Stimulated activated CD4-positive, alpha-beta T cell treated with anti-CD3 and anti-CD28 coated beads, Interleukin-12 subunit alpha, Interleukin-12 subunit beta, amount 100 ng/mL, for 48 hours (primary cell): ENCODE measurements at places on chromosomes 3 and 15.

GRCh38 chr3:74372743-74373142 is 241.7 kb downstream of the CNTN3 start:
- DNase-seq = no peak

GRCh38 chr3:159245871-159246270 is 444.0 kb downstream of the MFSD1 start:
- no peak for DNase-seq

GRCh38 chr3:134846911-134847317 is 51.9 kb downstream of the EPHB1 start:
- no peak for DNase-seq

DNA sequence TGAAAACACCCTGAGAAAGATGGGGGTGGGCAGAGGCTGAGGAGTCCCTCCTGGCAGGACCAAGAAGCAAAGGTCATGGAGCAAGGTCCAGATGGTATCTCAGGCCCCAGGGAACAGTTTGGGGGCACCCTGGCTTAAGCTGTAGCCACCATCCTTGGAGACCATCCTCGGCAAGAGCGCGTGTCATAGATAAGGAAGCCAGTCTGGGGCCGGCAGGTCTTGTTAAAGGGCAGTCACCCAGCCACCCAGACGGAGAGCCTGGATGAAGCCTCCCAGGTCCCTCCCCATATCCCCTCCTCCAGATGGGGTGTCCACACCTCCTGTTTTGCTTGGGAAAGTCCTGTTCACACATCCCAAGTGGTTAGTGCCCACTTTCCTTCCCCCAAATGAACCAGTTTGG is 191.1 kb downstream of the KLF13 start:
- DNase-seq = no peak

- peak; percentile 30 for DNase-seq
Observed at GRCh38 chr3:192917028-192917403, 640 bp downstream of the MB21D2 start.

GRCh38 chr3:147119989-147120388 is 286.4 kb downstream of the ZIC4 start:
- no peak for DNase-seq

- no peak for DNase-seq
Observed at GRCh38 chr3:142787719-142788118, 63.9 kb downstream of the TRPC1 start.

- DNase-seq = no peak
Observed at GRCh38 chr3:141647562-141647915, 90.6 kb upstream of the RNF7 start.

- no peak for DNase-seq
Observed at GRCh38 chr3:159632128-159632527, 356.5 kb upstream of the IL12A start.

DNA sequence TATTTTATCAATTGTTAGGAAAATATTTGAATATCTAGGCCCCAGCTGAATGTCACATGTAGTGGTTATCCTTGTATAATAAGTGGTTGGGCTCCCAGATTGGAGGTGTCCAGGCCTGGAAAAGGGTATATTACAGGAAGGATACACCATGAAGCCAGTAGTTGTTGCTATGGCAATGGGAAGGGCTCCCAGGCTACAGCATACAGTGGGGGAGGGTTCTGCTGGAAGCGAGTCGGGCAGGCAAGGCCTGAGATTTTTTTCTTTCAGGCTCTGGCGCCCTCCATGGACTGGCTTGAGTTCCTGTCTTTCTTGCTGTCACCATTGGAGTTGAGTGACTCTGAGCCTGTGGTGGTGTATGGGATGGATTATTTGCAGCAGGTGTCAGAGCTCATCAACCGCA is 8.9 kb downstream of the ECE2 start:
- no peak for DNase-seq

- no peak for DNase-seq
Observed at GRCh38 chr3:30343067-30343831, 263.2 kb upstream of the TGFBR2 start.

GRCh38 chr3:147654827-147655226 is 245.7 kb downstream of the ZIC1 start:
- no peak for DNase-seq

DNA sequence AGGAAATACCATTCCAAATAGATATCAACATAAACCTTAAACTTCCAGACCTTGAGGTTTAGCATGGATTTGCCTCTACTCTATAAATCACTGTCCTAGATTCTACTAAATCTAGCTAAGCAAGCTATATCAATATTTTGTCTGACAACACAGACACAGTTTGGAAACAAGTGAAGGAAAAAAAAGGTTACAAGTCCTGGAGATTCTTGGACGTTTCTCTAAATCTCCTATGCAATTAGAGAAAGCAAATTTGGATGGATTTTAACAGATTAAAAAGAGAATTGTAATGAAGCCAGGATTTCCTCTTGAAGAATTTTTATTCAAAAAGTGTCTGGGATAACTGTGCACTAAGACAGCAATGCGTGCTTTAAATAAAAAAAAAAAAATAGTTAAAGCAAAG is 441.1 kb upstream of the DPH6 start:
- no peak for DNase-seq

GRCh38 chr3:107945417-107946094 is 145.3 kb downstream of the CD47 start:
- no peak for DNase-seq

DNA sequence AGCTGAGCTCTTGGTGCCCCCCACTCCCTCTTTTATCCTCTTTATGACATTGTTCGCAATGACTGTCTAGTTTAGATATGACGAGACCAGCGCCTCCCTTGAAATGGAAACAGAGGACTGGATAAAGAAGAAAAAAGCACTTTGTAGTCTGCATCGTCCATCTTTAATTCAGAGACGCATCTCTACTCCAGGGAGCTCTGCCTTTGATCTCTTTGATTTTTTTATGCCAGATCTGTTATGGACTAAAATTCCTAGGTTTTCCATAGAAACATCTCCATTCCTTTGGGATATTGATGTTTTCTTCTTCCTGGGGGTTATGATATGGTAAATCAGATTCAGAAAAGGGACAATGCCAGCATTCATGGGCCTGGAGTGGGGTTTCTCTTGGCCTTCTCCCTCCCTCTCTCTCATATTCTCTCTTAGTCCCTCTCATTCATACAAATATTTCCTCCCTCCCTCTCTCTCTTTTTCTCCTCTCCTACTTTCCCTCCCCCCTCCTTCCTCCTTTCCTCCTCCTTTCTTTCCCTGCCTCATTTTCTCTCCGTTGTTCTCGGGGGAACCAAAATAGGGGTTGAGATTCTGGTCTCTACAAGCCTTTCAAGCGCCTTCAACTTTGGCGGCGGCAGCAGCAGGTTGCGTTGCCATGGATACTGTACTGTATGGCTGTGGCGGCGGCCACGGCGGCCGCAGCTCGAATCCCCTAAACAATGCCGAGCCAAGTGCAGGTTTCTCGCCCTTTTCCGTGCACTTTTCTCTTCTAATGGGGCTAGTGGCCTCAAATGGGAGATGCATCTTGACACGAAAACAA is 45.5 kb downstream of the ZIC4 start:
- DNase-seq = no peak

DNA sequence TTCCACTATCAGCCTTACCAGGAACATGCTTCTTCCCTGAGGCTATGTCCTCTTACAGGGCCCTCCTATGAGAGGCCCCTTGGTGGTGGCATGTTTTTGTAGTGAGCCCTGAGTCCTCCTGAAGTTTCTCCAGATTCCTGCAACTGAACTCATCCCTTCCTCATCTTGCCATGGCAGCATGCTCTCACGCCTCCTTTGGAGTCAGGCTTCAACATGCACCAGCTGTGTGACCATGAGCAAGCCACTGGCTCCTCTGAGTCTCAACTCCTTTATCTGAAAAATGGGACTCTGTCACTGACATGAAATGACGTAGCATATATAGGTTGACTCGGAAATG is 216.3 kb upstream of the TLE3 start:
- DNase-seq = no peak

- no peak for DNase-seq
Observed at GRCh38 chr3:167950212-167950611, 145.5 kb downstream of the GOLIM4 start.

- DNase-seq = no peak
Observed at GRCh38 chr3:11212299-11212608, 58.0 kb downstream of the HRH1 start.

- DNase-seq = no peak
Observed at GRCh38 chr3:194532591-194532990, 45.8 kb upstream of the ATP13A3 start.

DNA sequence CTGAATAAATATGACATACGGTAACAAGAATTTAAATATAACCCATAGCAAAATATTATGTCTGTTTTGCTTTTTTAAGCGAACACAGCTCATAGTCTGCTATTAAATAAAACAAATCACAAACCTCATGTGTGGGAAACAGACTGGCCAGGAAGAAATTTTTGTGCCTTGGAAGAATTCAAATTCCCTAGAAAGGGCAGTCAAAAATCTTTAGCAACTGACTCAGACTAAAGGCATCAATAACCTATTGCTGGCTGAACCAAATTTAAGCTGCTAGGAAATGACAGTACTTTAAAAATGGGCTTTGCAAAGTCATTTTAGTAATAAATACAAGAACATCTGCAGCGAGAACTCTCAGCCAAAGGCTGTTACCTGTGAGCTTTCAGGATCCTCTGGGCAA is 151.4 kb downstream of the PLD1 start:
- no peak for DNase-seq

GRCh38 chr3:43995547-43996378 is 245.9 kb upstream of the TOPAZ1 start:
- no peak for DNase-seq

DNA sequence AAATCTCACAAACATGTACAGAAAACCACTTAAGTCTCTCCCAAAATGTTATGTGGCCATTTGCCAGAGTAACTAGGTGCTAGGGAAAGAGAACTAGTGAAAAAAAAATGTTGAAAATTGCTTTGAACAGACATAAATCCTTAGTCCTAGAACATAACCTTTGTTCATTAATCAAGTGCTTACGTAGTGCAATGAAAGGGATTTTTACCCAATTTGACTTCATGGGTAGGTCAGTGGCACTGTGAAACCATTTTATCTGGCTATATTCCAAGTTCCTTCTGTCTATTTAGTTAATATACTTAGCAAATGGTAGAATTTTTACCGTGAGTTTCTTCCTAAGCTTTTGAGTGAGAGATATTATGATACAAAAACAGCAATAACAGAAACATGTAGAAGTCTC is 209.4 kb downstream of the DIPK2A start:
- no peak for DNase-seq

DNA sequence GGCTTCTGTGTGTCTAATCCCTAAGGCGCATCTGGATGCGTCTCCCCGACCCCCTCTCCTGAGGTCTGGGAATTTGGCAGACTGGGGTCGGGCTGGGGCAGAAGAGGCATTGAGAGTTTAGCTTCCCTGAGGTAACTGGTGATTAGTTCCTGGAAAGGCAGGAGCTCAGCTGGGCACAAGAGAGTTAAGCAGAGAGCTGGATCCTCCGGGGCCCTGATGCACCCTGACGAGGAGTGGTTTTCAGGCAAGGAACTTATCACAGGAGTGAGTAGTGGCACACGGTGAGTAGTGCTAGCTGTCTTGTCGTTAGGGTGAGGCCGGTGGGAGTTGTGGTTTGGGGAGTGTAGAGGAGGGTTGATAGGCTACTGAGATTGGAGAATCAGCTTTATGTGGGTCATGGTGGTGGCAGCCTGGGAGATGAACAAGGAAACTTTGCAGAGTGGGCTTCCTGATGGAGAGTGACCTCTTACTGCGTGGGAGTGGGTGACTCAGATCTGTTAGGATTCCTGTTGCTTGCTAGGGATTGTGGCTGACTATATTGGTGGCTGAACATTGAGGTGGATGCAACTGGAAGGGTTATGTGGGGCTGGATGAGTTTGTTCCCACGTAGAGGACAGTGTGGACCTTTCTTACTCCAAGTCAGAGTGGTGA is 897 bp downstream of the RAD54L2 start:
- peak; percentile 48 for DNase-seq

DNA sequence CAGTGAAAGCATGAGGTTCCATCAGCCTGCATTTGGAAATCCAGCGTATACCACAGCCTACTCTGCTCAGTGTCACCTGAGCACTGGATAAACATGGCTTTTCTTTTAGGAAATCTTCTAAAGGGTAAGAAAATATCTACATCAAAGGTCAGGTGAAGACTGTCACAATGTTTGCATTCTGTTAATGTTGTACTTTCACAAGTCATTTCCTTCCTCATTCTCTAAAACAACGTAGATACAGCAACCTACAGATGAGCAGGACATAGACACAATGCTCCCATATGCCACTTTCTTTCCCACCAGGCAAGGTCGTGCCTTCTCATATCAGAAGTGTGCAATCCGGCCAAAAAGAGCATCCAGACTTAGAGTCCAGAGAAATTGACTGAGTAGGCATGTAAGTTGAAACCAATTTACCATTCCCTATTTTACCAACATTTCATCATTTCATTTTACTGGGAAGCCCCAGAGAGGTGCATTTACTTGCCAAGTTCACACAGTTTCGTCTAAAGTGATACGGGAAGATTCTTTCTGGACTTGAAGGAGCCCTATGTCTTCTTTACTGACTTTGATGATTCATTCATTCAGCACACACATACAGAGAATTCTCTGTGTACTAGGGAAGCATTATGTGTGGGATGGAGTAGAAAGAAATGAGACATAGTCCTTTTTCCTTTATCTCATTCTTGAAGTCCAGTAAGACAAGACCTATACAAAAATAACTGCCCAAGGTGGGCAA is 30.6 kb upstream of the LPP start:
- no peak for DNase-seq

GRCh38 chr3:35857004-35857403 is 217.7 kb downstream of the ARPP21 start:
- no peak for DNase-seq

DNA sequence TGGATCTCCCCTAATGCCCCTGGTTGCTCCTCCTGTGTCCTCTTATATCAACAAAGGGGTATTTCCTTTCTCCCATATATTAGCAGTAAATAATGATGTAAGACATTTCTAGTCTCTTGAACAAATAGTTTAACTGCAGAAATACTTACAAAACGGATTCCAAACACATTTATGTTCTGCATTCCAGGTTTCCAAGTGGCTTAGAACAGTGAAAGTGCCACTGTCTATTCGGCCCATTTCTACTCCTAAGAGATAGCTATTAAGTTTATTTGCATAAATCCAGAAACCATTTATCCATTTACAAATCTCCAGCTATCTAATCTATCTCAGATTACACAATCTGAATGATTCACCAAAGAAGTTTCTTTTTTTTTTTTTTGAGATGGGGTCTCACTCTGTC is 55.8 kb upstream of the FRMD4B start:
- DNase-seq = no peak

GRCh38 chr15:78440375-78441373 is 2.7 kb downstream of the IREB2 start:
- no peak for DNase-seq
